ENCODE measurements at places on chromosomes 1 and 21.

GRCh38 chr1:119367432-119368124 lies 1.0 kb upstream of the HAO2 start:
- DNase-seq, result no peak

GRCh38 chr1:41924911-41925310 lies 6.2 kb upstream of the HIVEP3 start:
- no peak for DNase-seq

- no peak for DNase-seq
Observed at GRCh38 chr1:176693697-176694329, 230.8 kb downstream of the PAPPA2 start.

DNA sequence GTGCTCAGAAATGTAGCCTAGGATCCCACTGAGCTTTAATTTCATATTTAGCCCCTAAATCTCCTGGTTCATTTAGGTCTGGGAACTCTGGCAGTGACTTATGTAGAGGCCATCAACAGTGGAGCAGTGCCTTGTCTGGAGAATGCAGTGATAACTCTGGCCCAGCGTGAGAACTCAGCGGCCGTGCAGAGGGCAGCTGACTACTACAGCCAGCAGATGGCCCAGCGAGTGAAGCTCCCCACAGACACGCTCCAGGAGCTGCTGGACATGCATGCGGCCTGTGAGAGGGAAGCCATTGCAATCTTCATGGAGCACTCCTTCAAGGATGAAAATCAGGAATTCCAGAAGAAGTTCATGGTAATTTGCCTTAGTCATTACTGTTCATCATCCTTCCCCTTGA lies 17.8 kb downstream of the GBP6 start:
- DNase-seq, result no peak

GRCh38 chr1:182909578-182909977 lies 43.4 kb downstream of the SHCBP1L start:
- no peak for DNase-seq

DNA sequence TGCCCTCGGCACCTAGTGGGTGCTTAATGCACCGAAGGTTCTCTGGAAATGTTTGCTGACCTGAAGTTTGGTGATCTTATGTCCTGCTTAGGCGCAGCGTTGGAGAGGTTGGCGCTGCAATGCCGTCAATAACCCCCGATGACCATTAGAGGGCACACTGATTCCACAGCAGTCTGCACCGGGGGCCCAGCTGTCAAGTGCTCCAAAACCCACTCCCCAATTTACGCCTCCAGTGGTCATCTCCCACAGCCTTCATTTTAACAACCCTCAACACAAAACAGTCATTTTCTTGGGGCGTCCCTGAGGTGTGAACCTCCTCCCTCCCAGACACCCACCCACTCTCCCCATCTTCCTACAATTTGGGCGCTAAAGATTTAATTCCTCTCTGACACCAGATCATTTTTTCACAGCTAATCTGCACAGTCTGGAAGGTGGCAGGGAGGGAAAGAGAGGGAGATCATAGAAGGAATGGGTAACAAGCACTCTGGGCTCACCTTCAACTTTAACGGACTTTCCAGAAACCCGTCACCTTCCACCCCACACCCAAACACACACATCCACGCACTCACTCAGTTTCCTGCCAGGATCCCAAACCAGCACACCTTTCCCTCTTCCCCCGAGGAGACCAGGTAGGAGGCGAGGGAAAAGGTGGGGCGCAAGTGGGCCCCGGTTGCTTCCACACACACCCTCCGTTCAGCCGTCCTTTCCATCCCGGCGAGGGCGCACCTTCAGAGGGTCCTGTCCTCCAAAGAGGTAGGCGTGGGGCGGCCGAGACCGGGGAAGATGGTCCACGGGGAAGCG lies 570 bp upstream of the NPR1 start:
- peak; percentile 63 for DNase-seq

GRCh38 chr1:116318897-116319296 lies 54.1 kb upstream of the ATP1A1 start:
- no peak for DNase-seq

DNA sequence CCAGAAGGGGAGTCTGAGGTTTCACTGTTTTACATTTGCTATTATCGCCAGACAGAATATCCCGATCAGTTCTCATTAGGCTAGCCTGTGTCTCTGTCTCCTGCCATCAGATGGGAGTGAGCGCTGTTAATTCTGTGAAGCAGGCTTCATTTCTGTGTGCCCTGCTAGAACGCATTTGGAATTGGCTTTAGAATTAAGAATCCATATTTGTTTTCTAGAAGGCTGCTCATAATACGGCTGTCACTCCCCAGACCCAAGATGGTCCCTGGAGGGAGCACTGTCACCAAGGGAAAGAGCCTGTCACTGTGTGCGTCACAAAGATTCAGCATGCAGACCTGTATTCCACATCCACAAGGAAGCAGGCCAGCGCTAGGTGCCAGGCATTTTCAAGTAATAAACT lies 49.2 kb downstream of the CASQ2 start:
- DNase-seq, result no peak

GRCh38 chr1:66571789-66572188 lies 37.8 kb downstream of the SGIP1 start:
- DNase-seq, result no peak

DNA sequence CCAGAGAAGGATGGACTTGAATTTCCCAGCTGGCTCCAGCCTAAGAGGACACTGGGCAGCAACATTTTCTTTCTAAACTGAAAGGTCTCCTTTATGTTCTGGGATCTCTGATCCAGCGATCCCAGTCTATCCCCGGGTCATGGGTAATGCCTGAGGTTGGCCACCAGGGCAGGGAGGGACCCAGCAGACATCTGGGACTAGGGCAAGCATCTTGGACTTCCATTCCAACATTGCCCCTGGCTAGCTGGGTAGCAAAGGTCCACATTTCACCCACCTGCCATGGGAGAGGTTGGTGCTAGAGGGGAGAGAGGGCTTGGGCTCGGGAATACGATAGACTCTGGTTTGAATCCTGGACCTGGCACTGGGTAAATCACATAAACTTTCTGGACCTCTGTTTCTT lies 84.6 kb downstream of the LRRN2 start:
- DNase-seq, result no peak

GRCh38 chr1:226453015-226453704 lies 45.3 kb upstream of the PARP1 start:
- no peak for DNase-seq

DNA sequence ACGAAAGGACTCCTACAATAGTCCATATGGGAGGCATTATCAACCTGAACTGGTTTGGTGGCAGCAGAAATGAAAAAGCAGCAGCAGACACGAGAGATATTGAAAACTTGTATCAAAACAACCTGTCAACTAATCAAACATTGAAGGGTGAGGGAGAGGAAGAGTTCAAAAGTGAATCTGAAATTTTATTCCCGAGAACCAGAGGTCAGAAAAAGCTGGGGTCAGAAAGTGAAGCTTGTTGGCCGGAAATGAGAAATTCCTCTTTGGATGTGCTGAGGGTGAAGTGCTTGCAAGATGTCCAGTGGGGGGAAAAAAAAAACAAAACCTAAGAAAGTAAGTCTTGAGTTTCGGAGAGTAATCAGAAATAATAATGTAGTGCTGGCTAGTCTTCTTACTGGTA lies 1.9 kb upstream of the C4BPA start:
- DNase-seq, result no peak

- DNase-seq, result no peak
Observed at GRCh38 chr1:48493970-48494769, 22.2 kb upstream of the SPATA6 start.

DNA sequence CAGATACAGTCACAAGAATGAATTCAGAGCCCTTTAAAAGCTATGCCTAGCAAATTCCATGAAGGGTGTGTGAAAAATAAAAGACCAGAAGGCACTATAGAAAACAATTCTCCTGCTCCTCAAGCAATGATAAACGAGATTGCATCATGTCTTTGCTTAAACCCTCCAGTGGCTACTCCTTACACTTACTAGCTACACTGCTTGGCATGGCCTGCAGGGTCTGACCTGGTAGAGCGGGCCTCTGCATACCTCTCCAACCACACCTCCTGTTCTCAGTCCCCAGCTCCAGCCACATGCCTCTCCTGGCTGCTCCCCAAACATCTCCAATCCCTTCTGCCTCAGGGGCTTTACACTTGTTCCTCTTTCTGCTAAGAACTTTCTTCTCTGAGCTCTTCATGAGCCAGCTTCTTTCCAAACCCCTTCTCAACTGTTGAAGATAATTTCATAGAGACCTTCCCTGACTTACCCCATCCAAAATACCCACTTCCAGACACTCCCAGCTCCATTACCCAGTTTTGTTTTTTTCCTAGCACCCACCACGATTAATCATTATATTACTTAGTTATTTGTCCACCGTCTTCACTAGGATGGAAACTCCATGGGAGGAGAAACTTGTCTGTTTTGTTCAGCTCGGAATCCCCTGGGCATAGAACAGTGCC lies 11.2 kb upstream of the CREG1 start:
- DNase-seq, result no peak

DNA sequence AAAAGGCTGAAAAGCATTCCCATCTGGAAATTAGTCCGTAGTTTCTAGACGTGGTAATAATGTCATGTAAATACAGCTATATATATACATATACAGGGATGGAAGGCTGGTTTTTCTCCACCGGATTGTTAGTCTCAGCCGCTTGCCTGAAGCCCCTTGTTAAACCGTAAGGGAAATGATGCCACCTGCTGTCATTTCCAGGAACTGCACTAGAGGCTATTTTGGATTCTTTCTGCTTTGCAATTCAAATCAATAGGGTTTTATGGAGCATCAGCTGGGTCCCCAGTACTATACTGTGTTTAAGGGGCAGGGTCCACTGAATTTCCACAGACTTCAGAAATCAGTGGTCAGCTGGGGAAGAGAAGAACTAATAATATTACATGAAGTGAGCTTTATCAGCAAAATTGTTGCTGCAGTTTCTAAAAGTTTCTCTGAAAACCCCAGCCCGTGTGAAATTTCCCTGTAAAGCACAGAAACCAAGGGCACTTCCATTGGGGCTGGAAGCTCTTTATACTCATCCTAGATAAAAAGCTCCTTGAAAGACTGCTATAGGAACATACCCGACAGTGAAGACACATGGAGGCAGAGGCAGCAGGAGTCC lies 33.8 kb upstream of the MPZL1 start:
- DNase-seq, result peak; percentile 94

DNA sequence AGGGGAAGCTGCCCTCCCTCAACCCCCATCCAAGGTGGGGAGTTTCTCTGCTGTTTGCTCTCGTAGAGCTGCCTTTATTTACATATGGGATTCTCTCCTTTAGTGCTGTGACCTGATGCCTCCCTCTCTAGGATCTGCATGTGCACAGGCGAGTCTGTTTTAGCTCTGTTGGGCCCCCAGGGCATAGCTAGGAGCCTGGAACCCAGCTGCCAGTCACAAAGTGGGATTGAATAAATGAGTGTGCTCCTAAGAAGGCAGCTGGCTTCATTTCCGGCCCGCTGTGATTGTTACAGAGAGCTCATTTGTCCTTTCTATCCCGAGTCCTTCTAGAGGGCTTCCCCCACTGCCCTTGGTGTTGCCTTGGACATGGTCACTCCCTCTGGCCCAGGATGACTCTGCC lies 176.6 kb downstream of the GRIK3 start:
- DNase-seq, result no peak

- no peak for DNase-seq
Observed at GRCh38 chr1:12001996-12002493, 17.3 kb upstream of the MIIP start.

DNA sequence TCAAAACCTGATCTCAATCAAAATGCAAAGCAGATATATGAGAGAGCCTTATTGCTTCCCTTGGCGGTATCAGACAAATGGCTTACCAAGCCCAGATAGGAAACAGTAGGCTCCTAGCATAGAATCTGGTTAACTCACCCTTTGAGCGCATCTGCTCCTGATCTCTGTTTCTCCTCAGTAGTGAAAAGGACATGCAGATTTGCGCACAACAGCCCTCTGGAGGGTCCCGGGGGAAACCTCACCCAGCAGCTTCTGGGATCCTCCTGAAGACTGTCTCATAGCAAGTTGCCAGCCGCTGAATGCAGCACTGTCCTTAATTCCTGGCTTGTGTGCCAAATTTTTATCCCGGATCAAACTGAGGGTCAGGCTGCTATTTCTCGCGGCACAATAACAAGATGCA lies 192.2 kb downstream of the FASLG start:
- no peak for DNase-seq

- DNase-seq, result peak; percentile 22
Observed at GRCh38 chr1:151710187-151710840, 6.3 kb downstream of the CELF3 start.

- peak; percentile 2 for DNase-seq
Observed at GRCh38 chr1:17197696-17198095, 7.2 kb upstream of the PADI1 start.

- DNase-seq, result no peak
Observed at GRCh38 chr1:212794561-212795014, 2.9 kb downstream of the TATDN3 start.

DNA sequence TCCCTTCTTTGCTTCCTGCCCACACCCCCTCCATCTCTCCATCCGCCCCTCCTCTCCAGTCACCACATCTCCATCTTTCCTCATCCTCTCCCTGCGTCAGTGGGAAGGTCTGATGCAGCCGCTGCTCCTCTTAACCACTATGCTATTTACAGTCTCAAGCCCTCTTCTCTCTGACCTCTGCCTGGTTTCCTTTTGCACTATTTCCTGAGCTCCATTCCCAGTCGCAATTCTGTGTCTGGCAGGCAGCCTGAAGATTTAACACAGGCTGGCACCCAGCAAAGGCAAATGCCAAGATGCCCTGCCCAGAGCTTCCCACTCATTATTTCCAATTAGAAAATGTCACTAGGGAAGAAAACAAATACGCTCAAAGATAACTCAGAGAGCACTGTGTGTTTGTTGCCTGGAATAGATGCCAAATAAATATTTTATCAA lies 89.6 kb upstream of the LPGAT1 start:
- DNase-seq, result no peak

DNA sequence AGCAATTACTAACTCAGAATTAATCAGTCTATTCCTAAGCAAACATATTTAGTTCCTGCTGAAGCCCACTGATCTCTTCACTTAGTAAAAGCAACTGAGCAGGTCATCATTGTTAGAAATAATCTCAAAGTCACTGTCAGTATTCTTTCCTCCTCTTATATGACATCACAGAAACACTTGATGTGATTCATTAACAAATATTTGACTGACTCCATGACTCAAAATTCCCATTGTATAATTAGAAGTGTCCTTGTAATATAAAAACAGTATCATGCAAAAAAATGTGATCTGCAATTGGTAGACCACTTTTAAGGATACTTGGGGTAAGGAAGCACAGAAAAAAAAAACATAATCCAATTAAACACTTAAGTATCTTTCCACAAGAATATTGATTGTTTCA lies 194.4 kb downstream of the DPYD start:
- no peak for DNase-seq

DNA sequence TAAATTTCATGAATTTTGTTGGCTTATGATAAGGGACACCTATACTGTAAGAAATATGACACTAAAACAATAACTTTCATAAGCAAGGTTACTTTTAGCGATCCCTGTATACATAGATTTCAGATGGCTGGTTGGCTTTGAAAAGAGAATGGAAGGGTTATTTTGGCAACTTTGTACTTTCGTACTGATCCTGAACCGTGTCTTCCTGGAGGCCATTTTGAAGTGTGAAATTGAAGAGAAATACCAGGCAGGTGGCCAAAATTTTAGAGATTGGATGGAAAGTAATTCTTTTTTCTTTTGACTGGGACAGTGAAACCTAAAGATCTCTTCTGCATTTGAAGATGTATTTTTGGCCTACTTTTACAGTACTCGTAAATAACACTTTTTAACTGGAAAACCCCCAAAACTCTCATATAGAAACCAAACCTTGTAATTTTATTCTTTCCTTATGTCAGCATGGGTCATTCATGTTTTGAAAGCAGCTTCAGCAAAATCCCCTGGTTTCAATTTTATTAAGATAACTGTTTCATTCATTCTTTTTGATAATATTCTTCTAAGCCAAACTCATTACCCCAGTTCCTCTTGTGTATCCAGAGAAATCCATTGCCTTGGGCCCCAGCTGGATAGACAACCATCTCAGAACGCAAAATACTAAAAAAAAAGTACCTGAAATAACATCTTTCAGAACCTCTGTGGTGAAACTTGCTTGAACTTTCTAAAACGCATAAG lies 38.4 kb upstream of the ZNF281 start:
- peak; percentile 23 for DNase-seq
